ENCODE measurements at places on chromosomes 1 and 21.
A peak's percentile ranks its signal among the peaks of the same experiment; 100 is the strongest.

GRCh38 chr1:46183079-46183847 is 7.0 kb upstream of the P3R3URF start:
- no peak for DNase-seq

GRCh38 chr1:88204111-88204510 is 480.0 kb upstream of the PKN2 start:
- no peak for DNase-seq

DNA sequence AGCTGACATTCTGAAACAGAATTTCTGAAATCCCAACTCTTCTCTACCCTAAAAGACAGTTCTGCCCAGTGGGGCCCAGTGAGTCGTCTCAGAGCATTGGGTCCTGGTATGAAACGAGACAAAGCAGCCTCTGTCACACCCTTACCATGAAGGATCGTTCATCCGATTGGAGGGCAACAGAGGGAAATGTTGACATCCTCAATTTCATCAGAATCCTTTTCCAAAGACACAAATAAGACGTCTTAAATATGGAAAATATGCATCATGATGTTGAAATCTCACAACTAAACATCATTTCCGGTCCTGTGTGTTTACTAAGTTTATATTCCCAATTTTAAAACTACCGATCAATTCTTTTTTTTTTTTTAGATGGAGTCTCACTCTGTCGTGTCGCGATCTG is 112.1 kb upstream of the SLC45A1 start:
- no peak for DNase-seq

DNA sequence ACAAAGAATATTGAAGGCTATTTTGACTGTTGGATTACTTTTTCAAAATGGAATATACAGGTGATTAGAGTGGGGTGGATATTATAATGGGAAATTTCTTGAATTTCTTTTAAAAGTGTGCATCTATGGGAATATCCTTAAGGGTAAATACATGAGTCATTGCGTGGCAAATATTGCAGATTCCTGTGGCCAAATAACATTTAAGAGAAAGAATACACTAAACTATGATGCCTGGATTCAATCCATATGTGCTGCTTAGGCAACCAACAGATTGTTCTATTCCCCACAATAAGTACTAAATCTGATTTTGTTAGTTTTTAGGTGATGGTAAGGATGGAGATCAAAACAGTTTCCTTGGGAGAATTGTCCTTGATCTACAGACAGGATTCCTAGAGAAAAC is 119.5 kb downstream of the HMCN1 start:
- no peak for DNase-seq

- DNase-seq: no peak
These were observed at the start of gene CYP4B1 for GRCh38 chr1:46798810-46799209. CYP4B1 (plus strand) TSS chr1:46799046; CDS start chr1:46799082, 36 bp downstream.

DNA sequence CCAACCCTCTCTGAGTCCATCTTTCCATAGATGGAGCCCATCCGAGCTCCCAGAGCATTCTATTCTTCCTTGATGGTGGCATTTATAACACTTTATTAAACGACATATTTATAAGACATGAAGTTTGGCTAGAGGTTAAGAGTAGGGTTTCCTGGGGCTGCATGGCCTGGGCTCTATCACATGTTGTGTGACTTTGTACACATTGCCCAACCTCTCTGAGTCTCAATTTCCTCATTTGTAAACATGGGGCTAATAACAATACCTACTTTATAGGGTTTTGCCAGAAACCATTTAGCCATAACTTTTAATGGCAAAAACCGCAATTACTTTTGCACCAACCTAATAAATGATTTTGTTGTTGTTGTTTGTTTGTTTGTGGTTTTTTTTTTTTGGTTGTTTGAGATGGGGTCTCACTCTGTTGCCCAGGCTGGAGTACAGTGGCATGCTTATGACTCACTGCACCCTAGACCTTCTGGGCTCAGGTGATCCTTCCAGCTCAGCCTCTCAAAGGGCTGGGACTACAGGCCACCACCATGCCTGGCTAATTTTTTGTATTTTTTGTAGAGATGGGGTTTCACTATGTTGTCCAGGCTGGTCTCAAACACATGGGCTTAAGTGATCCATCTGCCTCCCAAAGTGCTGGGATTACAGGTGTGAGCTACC is 13.9 kb upstream of the ASAP3 start:
- no peak for DNase-seq

DNA sequence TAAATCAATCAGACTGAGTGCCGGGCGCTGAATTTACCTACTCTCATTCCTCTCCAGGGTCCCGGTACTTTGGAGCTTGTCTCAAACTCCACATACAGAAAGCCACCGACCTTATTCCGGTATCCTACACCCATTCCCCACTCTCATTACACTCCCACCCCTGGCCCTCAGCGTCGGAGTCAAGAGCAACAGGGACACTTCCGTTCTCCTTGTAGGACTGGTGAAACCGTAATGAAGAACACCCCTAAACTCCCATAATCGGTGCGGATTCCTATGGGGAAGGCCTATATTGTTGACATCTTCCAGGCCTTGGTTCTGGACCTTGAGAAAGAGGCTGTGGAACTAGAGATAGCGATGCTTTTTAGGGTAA is 798 bp downstream of the ZBED6 start:
- DNase-seq: peak; percentile 40

- no peak for DNase-seq
These were observed 56.3 kb upstream of the SYNC start for GRCh38 chr1:32758795-32759430.

GRCh38 chr1:61141288-61142042 is 59.1 kb downstream of the NFIA start:
- no peak for DNase-seq

All from stimulated activated naive CD8-positive, alpha-beta T cell treated with anti-CD3 and anti-CD28 coated beads, Interleukin-15, Interleukin-2, amounts not matched to agents 100 U/mL and 50 U/mL, for 24 hours (primary cell).